ENCODE measurements at places on chromosomes 7 and 10. TPM values are rescaled to one million over a fixed set of nuclear protein-coding genes. Genes with fewer than 3 reads are reported as not detected.

The RELN gene
- 47.4 TPM for total RNA-seq

The TUBB8 gene
- total RNA-seq: not detected

GRCh38 chr10:62081341-62082270, 180.1 kb downstream of the ARID5B start:
- DNase-seq: no peak

- no peak for DNase-seq
Observed at GRCh38 chr10:119166118-119166500, 595 bp upstream of the SFXN4 start.

Data from uterus (tissue), 4 donors.